ENCODE measurements at places on chromosomes 5 and 9.

GRCh38 chr9:91896097-91896496 is 53.9 kb downstream of the ROR2 start:
- no peak for DNase-seq

DNA sequence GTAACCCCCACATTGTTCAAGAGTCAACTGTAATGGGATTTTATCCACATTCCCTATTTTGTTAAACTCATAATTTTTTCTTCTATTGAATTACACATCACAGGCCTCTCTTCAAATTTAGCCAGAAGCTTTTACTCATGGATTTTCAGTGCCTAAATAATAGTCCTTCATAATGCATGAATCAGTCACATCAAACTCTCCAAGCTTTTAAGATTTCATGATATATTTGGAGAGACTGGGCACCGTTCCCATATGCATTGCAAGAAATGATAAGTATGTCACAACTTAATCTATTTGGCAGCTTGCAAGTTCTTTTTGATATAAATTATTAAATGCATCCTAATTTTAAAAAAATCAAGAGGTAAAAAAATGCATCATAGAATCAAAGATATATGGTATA is 465.9 kb downstream of the DMAC1 start:
- no peak for DNase-seq

GRCh38 chr5:122385286-122385685 is 73.2 kb downstream of the SNCAIP start:
- no peak for DNase-seq

DNA sequence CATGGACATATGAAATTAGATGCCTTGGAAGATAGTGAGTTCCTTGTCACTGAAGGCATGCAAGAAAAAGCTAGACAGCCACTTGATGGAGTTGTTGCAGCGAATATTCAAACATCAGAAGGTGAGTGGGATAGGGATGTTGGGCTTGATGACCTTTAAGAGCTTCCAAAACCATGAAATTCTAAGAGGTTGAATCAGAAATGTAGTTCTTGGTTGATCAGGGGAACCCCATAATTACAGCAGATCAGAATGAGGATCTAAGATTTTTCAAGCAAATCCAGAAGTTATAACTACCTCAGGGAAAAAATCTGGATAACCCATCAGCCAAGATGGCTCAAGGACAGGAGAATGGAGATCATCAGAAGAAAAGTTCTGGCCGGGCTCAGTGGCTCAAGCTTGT is 244.3 kb upstream of the NR4A3 start:
- DNase-seq, result no peak

GRCh38 chr5:166926138-166926537 is 1365.3 kb upstream of the WWC1 start:
- DNase-seq, result no peak

DNA sequence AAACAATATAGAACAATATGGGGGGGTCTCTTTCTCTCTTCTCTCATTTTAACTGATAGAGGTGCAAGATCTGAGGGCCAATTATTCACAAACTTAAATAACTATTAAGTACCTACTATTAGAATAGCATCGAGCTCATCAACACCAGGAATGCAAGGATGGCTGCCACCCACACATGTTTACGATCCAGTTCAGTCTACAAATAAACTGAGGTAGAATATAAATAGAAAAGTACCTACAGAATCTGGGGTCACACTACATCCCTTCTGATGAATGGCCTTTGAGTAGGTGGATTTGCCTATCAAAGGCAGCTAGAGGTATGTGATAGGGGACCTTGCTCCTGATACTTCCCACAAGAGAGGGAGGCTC is 91.8 kb upstream of the ZNF366 start:
- DNase-seq, result no peak

GRCh38 chr5:164187785-164188184 is 682.4 kb downstream of the MAT2B start:
- no peak for DNase-seq

GRCh38 chr9:134423166-134423565 is 96.9 kb downstream of the RXRA start:
- no peak for DNase-seq

GRCh38 chr5:168944004-168944403 is 356.9 kb downstream of the SLIT3 start:
- no peak for DNase-seq

GRCh38 chr5:37926732-37927131 is 86.9 kb upstream of the GDNF start:
- DNase-seq, result no peak

- DNase-seq, result no peak
These were observed 99.9 kb downstream of the GABRB2 start for GRCh38 chr5:161446655-161447054.

DNA sequence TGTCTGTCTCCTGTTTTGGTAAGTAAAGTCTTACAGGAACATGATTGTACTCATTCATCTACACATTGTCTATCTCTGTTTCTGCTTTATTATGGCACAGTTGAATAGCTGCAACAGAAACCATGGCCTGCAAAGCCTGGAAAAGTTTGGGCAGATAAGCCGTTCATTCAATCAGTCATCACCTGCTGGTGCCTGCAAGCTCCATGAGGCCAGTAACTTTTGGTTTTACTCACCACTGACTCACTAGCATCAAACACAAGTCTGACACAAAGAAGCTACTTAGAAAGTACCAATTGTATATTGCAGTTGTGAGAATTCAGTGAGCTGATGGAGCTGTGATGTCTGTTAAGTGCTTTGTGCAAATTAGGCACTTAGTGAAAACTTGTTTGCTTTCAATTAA is 373.6 kb upstream of the SGCD start:
- DNase-seq, result no peak

Measured in astrocyte of the spinal cord (primary cell).